SW 1271 (cell line): ENCODE measurements at places on chromosomes 1 and 21.

DNA sequence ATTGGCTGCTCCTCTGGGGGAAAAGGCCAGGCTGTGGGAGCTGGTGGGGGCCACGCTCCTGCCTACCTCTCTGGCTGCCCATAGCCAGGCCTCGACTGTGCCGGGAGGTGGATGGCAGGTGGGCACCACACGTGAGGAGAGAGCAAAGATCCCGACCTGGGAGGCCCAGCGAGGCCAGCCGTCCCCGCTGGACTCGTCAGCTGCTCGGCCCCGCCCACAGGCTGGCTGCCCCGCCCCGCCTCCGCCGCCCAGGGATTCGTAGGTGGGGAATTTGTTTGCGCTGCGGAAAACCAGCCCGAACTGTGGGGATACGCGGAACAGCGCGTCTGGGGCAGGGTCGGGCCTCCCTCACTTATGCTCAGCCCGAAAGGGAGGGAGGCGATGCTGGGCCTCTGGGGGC lies 31.7 kb downstream of the TP73 start:
- DNase-seq: no peak

DNA sequence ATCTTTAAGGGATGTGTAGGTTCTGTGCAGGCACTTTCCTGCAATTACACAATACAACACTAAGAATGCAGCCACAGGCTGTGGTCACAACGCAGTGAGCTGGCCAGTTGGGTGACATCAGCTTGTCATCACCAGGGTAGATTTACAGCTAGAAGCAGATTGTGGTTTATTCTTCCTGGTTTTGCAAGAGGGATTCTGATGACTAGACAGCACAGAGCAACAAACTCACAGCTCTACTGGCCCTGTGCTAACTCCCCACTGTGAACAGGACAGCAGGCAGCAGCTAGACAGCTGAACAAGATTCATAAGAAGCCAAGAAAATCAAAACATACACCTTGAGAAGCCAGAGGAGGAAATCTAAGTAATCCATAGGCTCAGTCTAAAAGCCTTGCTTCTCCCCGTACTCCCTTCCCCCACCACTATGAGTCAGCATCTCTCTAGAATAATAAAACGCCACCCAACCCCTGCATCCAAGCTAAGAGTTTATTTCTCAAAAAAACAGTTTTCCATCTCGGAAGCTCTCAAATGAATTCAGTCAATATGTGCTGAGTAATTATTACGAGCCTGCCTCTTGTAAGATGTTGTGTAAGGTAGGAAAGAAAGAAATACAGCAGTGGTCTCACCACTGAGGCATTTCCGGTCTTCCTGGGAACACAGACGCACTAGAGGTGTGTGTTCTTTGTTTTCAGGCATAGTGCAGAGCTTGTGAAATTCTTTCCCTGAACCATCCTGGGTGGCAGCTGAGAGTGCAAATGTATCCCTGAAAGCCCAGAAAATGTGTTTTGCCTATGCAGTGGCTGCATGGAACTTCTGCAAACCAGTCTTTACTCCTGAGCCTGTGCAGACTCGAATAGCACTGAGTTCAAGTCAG lies 162.8 kb downstream of the NTPCR start:
- DNase-seq: peak; percentile 78

DNA sequence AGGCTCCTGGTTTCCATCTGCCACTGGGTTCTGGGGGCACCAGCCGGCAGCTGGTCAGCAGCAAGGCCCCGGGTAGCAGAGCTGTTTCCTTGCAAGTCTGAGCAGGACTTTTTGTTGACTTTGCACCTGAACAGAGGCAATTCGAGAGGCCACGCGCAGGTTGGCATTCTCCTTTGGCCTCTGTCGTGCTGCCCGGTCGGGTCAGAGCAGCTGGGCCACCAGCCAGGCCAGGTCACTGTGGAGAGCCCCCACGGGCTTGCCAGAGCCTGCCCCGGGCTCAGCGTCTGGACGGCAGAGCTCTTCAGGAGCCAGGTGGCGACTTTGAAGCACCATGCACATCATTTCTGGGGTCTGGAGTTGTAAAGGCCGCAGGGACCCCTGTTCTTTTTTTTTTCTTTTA lies 28.4 kb upstream of the TMEM52 start:
- DNase-seq: no peak

DNA sequence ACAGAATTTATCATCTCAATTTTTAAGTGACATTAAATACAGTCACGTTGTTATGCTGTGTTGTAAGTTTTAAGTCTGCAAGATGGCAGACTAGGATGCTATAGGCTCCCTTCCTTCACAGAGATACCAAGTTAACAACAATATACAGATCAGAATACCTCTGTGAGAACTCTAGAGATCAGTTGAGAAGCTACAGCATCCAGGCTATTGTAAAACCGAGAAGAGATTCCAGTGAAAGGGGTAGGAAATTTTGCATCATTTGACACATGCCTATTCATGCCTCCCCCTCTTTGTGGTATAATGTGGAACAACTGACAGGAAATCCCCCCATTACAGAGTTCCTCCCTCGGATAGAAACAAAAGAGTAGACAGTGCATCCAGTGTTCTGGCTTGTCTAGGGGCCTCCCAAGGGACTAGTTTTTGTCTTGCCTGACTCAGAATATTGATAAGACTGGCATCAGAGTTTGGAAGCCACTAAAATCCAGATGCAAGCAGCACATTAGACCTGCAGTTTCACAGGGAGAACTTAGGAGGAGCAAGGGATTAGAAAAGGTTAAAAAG lies 80.6 kb downstream of the LBR start:
- DNase-seq: no peak

GRCh38 chr1:223712194-223712849 lies at the start of gene CAPN2:
Gene CAPN2 (plus strand): TSS chr1:223712539. CDS start chr1:223712641, 102 bp downstream.
- peak; percentile 18 for DNase-seq

DNA sequence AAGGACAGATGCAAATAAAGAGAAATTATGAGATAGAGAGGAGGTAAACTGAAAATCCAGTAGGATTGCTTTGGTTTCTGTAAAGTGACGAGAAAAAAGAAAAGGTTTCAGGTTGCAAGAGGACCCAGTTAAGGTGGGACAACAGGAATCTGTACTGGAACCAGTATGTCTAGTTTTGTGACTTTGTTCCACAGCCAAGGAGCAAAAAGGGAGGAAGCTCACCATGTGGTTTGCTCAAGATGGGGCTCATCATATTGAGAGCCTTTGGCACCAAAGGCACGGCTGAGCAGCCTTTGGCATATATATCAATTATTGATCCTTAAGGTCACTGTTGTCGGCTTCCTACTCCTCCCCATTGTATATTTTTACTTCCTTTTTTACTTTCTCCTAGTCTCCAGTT lies 1.8 kb upstream of the ZDHHC18 start:
- DNase-seq: no peak

DNA sequence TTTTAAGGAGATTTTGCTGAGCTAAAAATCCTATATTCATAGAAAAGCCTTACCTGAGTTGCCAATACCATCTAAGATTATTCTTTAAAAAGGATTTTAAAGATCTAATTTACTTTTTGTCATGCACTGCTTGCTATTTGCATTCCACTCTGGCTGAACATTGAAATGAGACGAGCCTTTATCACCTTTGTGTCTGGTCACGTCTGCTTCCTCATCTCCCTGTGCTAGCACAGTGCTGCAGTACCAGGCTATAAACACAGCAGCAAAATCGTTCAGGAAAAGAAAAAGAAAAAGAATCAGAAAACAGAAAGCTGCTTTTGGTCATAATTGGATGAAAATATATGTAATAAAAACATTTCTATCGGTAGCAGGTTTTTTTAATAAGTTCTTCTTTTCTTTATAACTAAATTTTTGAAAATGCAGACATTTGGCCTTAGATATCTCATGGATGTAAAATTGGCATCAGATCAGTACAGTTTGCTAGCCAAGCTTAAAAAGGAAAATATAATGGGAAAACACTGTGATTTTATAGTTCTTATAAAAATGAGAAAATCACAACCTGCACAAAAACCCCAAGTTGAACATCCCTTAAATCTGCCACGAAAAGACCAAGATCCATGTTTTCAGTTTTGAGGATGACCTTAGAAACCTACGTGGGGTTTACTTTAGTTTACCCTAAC lies 735.7 kb upstream of the CXADR start:
- DNase-seq: no peak

GRCh38 chr1:111615870-111616715 lies 3.5 kb upstream of the RAP1A start:
- DNase-seq: no peak

GRCh38 chr21:15483138-15483780 lies 246.5 kb upstream of the USP25 start:
- DNase-seq: peak; percentile 57

GRCh38 chr1:40341491-40342380 lies 24.6 kb upstream of the COL9A2 start:
- no peak for DNase-seq

DNA sequence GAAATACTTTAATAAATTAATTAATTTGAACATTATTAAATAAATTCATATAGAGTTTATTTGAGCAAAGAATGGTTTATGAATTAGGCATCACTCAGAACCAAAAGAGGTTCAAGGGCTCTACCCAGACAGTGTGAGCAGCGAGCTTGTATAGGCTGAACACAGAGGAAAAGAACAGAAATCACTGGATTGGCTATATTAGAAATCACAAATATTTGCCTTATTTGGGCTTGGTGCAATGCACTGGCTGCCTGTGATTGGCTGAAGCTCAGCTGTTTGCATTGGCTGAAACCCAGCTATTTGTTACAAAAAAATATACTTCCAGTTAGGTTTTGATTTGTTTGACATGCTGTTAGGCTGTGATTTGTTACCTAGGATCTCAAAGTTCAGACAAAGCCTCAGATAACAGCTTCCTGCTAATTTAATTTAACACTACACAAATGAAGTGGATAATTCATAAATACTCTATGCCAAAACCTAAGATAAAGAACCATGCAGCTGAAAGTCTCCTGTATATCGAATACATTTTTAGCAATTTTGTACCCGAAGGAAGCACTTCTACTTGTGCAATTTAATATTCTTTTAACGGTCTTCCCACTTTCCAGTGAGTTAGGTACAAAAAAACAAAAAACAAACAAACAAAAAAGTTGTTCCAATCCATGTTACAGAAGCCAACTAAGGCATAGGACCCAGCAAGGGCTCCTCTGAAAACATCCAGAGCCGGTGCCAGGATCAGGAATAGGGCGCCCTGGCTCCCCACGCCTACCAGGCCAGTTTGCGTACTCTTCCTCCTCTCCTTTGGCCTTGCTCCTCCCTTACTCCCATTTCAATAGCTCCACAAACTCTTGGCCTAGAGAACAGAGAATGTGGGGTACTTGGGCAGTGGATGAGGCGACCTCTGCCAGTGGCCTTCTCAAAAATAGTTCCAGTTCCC lies 179.1 kb downstream of the DUSP10 start:
- DNase-seq: no peak

- no peak for DNase-seq
These were observed 493.7 kb upstream of the ZP4 start for GRCh38 chr1:238384381-238384780.

DNA sequence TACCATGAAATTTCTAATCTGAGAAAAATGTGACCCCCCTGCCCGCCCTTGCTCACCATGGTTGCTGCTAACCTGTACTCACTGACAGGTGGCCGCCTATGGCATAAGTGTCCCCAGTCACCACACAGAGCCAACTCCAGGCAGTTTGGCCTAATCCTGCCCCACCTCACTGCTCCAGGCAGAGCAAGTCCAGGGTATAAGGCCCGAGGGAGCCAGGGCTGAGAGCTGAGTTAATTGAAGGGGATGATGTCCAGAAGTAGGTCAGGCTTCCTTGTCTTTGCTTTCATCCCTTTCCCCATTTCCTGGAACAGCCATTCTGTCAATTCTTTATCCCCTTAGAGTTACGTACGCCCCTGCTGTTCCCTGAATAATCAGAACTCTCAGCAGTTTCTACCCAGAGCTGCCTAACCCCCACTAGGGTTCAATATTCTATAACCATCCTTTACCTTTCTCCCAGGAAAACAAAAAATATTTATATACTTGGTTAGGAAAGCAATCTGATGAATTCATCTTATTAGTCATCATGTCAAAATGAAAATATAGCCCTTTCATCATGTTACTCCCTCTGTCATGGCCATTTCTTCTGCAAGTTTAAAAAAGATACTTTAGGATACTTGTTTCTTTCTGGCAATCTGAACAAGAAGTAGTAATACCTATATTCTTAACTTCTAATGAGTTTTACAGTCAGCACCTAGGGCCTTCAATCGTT lies 29.4 kb upstream of the CD101 start:
- DNase-seq: no peak

GRCh38 chr1:150234309-150234565 lies 1.7 kb downstream of the ANP32E start:
- no peak for DNase-seq

GRCh38 chr1:119859647-119860046 lies 36.7 kb downstream of the ADAM30 start:
- peak; percentile 21 for DNase-seq

DNA sequence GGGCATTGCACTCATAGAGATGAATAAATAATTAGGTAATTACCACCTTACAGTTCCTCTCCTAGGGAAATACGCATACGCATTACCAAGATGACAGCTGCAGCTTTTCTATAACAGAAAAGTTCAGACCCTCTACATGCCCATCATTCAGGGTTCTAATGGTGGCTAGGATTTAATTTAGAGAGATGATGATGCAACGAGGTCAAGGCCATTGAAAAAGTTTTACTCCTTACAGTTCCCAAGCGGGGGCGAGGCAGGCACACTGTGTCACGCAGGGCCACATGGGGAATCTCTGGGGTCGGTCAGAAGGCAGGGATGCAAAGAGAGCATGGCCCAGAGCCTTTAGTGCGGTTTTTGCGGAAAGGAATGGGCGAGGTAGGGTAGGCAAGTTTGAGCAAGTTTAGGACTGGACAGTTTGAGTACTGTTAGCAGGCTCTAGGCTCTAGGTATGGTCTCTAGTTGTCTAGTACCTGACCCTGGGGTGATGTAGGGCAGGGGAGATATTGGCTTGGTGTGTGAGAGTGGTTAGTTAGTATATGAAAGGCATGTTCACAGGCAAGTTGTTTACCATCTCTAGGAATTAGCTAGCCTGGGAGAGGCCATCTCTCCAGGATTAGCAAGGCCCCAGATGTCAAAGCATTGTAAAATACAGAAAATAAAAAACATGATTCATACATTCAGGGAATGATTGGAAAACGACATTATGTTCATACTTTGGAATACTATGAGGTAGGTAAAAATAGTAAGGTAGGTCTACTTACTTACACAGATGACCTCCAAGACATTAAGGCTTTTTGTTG lies 29.6 kb upstream of the ID3 start:
- no peak for DNase-seq

GRCh38 chr1:2802421-2802961 lies 998 bp upstream of the TTC34 start:
- DNase-seq: no peak
